ENCODE measurements at places on chromosomes 5 and 9.

GRCh38 chr9:26152350-26152749 lies 474.1 kb upstream of the TUSC1 start:
- DNase-seq, result no peak

DNA sequence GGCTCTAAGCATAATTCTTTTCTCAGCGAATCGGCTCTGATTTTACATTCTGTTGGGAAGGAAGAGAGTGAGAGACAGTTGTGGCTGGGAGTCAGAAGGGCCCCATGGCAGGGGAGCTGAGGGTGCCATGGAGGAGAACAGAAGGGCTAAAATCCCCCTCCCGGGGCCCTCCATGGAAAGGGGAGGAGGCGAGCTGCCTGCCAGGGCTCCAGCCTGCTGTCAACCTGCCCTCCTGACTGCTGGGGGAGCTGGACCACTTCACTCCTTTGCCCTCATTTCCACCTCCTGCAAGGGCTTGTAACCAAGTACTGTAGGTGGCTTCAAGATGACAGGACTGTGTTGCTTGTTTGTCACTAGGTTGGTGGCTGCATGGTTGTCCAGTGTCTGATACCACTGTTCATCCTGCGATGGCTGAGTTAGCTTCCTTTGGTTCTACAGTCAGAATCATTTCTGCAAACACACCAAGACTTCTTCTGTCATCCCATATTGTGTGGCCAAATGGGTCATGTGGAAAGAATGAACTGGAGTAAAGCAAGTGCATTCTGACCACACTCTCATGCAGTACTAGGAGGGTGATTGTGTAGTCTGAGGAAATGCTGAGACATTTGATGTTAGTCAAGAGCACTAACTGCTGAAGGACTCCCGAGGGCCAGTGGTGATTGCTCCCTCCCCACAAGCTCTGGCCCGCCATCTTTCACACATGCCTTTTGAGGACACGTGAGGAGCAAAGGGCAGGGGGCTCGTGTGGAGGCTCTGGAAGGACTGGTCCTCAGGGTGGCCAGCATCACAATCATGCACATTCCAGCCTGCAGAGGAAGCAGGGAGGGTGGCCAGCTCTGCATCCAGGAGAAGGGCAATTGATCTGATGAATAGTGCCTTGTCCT lies 307.2 kb downstream of the GADD45G start:
- DNase-seq, result no peak

GRCh38 chr5:5788793-5789192 lies 366.3 kb downstream of the ICE1 start:
- DNase-seq, result no peak

- no peak for DNase-seq
These were observed 950.7 kb downstream of the TLE4 start for GRCh38 chr9:80522465-80522864.

GRCh38 chr5:173557123-173557903 lies 59.1 kb downstream of the BOD1 start:
- DNase-seq, result no peak

DNA sequence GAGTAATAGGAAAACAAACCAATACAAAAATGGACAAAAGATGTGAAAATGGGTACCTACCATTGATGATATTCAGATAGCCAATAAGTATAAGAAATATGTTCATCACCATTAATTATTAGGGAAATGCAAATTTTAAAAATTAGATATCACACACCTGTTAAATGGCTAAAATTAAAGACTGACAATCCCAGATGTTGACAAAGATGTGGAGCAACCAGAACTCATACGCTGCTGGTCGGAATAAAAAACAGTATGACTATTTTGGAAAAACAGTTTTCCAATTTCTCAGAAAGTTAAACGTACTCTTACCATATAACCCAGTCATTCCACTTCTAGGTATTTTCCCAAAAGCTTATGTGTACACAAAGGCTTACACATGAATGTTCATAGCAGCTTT lies 27.1 kb downstream of the TMEM267 start:
- DNase-seq, result no peak

DNA sequence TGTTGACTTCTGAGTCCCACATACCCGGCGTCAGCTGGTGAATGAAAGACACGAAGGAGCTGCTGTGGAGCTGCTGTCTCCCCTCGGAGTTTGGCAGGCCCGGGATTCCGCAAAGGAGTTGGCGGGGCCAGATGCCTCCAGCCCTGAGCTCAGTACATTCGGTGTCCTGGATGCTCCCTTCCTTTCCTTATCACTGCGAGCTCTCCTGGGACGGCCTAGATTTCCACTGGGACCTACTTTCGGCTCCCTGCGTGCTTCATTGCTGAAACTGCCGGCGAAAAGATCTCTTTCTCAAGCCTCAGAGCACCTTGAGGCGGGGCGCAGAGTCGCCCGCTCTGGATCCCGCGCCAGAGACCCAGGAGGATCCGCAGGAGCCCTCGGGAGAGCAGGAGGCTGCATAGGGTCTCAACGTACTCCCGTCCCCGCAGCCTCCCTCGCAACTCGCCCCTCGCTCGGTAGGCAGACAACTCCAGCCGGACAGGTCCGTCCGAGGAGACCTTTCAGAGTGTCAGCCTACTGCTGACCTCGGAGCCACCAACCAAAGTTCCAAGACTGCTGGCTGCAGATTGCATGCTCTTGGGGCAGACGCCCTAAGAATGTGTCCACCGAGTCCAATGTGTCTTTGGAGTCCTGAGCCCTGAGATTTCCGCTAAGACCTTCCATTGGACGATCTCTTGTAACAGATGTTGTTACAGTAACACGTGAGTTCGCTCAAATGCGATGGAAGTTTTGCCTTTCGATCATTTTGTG lies 6.1 kb downstream of the ANXA2R start:
- no peak for DNase-seq

DNA sequence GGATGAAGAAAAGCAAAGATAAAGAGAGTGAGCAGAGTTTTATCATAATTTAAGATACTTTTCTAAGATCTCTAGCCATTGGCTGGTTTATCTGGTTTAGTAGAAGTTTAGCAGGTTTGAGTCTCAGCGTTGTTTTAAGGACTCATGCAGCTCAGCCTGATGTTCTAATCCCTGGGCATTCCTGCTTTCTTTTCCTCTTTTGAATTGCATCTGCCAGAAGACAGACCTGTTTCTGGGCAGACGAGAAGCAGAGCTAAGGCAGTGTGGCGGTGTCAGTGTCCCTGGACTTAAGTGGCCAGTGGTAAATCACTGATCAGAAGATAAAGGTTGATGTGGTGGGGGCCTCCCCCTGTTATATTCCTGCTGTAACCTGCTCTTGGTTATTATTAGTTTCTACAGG lies 138.6 kb downstream of the ADCY2 start:
- DNase-seq, result no peak

GRCh38 chr9:135227641-135228251 lies 140.3 kb downstream of the OLFM1 start:
- DNase-seq, result no peak

- no peak for DNase-seq
These were observed 166.4 kb downstream of the TLE1 start for GRCh38 chr9:81522716-81523551.

DNA sequence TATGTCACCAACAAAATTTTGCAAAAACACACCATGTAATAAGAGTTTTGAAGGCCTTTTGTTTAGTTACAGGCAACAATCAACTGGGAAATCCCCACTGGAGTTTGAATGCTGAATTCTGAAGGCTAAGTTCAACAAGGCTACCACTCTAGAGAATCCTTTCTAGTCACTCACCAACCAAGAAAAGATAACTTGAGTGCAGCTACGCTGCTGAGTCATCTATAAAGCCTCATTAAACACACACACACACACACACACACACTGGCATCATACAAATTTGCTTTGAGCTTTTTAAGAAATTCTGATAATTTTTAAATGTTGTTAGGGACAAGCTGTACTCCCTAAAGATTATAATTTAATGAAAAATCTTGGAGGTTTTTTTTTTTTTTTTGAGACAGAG lies 219.6 kb downstream of the DENND1A start:
- DNase-seq, result no peak

- DNase-seq, result no peak
These were observed 57.9 kb downstream of the ABHD17B start for GRCh38 chr9:71853084-71853483.

GRCh38 chr9:32180597-32180996 lies 203.8 kb upstream of the ACO1 start:
- no peak for DNase-seq

DNA sequence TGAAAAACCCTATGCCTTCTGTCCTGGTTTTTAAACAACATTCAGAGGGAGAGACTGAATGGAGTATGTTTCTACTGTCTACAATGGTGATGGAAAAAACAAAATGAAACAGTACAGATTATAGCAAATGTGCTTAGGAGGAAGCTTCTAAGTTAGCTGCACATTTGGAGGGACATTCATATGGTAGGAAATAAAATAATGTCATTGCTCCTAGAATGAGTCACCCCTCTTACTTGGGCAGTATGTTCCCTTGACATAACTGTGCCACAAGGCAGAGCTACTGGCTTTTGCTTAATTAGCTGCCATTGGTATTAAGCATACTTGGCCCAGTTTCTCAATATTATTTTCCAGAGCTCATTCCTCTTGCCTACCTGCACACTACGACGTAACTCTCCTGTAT lies 128.9 kb downstream of the GDNF start:
- no peak for DNase-seq

DNA sequence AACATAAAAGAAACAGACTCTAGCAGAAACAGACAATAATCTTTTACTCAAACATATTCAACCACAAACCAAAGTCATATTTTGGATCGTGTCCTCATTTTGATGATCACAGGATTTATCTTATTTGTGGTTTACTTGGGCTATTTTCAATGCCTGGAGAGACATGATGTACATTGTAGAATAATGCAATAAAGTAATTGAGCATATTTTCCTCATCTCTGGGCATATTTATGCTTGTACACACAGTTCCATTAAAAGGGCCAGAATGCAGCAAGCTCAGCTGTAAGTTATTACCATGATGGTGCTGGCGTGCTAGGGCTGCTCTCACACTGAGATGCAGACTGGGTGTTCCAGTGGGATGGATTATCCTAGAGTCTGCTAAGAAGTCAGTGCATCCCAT lies 456.7 kb downstream of the TLE4 start:
- no peak for DNase-seq

DNA sequence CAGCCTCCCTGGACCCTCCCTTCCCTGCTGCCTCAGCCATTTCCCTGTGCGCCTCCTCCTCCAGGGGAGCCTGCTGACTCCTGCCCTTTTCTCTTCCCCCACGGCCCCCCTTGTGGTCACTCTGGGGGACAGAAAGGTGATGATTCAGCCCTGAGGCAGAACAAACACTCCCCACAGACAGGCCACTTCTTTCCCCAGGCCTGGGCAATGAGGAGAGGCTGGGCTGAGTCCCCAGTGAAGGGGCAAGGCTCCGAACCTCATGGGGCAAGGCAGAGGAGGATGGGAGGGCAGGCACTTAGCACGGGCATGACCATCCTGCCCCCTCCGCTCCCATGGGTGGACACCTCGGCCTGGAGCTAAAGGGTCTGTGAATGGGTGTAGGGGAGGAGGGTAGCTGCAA lies 21.0 kb downstream of the CSF1R start:
- no peak for DNase-seq
